ENCODE measurements at places on chromosomes 7 and 10.

DNA sequence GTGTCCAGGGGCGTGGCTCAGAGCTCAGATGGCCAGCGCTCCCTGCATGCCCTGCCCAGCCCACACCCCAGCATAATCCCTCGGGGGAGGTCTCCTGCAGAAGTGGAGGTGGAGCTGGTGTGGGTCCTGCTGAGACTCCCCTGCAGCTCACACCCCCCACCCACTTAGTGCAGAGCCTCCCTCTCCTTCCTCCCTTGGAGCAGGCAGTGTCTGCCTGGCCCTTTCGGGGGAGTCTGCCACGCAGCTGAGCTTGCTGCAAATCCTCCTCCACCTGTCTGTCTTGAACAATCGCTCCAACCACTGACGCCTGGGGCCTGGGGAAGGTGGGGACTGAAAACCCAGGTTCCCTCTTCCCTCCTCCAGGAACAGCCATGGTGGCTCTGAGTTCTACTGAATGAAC, 219.7 kb upstream of the PPP2R2D start:
- DNase-seq: no peak

DNA sequence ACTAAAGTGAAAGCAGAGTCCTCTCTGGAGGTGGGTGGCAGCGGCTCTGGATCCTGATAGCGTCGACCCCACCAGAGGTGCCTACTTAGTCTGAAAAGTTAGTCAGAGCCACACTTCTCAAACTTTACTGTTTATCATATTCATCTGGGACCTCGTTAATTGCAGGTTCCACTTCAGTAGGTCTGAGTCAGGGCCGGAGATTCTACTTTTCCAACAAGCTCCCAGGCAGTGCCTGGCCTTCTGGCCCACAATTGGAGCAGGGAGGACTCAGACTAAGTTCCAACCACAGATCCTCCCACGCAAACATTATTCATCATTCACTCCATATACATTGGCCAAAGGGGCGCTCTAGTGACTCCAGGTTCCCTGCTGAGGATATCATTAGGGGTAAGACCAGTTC, 78.1 kb downstream of the VSTM4 start:
- DNase-seq: no peak

- DNase-seq: no peak
These were observed 34.6 kb upstream of the SLIT1 start for GRCh38 chr10:97220355-97220754.

DNA sequence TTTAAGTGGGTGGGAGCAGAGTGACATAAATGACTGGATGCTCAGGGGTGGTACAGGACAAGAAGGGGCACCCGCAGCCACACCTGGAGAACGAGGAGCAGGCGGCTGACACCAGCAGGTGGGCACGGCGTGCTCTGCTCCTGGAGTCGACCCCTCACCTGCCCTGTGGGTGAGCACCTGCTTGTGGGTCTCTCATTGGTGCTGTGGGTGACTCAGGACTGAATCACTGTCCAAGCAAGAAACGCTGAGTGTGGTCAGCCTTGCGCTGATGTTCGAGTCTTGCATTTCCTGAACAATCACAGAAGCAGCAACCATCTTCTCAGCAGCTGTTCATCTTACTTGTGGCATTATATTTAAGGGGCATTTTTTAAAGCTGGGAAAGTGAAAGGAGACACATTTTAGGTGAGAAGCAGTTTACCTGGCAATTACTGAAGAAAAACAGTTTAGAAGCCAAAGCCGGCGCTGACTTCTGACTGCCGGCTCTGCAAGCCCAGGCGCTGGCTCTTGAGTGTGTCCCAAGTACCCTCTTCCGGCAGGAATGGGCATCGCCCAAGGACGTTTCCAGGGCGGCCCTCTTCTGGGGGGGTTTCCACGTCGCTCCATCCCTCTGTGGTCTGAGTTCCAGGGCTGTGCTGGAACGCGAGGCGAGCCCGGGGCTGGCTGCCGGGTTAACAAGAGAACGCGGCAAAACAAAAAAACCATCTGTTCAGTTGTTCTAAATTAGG, 145.2 kb upstream of the PFKP start:
- no peak for DNase-seq

- no peak for DNase-seq
These were observed 502.1 kb downstream of the RPS24 start for GRCh38 chr10:78535716-78536218.

GRCh38 chr7:44733708-44734481, 14.8 kb upstream of the ZMIZ2 start:
- no peak for DNase-seq

DNA sequence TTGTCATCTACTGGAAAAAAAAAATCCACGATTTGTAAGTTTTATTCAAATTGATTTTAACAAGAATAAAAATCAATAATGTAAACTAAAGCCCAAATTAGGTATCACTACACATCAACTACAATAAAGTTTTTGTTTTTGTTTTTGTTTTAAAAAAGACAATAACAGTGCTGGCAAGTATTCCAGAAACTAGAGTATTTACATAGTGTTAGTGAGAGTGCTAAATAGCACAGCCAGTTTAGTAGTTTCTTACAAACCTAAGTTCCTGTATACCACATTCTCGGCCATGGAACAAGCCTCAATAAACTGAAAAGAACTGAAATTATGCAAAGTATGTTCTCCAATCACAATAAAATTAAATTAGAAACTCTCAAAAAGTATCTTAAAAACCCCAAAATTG, 8.1 kb downstream of the ARHGAP12 start:
- no peak for DNase-seq

DNA sequence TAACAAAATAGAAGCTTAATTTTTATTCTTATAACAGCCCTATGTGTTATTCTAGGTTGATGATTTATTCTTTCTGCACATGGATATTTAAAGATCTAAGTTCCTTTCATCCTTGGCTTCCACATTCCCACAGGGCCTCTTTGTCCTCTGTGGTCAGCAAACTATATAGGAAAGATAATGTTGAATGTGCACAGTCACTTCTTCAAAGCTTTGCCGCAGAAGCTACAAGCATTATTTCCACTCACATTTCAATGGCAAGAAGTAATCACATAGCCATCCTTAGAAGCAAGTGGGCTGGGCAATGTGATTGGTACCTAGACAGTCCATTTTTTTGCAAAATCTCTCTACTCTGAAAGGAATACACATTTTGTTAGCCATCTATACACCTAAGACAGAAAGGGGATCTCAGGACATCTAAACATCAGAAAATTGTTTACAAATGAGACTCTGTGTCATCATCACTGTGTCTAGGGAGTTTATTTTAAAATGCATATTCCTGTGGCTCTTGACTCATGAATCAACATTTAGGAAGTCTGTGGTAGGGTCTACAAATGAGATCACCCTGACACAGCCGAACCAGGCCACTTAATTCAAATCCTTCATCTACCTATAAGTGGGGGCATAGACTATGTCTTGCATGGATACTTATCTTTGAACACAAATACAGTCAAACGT, 1060.5 kb downstream of the XPNPEP1 start:
- no peak for DNase-seq

DNA sequence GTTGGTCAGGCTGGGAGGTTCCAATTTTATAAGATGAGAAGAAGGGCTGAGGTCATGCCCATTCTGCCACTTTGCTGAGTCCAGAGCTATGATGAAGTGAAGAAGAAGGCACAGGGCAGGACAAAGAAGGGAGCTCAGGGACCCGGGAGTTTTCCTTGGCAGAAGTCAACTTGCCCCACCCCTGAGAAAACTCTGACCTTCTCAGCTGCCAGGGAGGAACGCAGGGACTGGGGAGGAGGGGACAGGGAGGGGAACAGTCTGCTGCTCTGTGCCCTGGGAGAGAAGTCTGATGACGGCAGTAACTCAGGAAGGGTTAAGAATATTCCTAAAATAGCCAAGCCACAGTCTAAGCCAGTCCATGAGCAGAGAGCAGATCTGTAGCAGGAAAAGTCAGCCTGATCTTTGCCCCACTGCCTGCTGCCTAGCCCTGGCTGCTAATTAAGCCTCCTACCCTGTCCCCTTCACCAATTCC, 11.7 kb downstream of the ADIRF start:
- no peak for DNase-seq

- no peak for DNase-seq
These were observed 28.9 kb downstream of the ADD3 start for GRCh38 chr10:110036640-110037039.

- no peak for DNase-seq
These were observed 47.2 kb upstream of the WDR11 start for GRCh38 chr10:120803972-120804371.

GRCh38 chr7:30154111-30154587, 19.4 kb downstream of the MTURN start:
- no peak for DNase-seq

GRCh38 chr7:12549106-12549505, 21.4 kb upstream of the SCIN start:
- DNase-seq: no peak

- DNase-seq: no peak
These were observed 248.1 kb upstream of the RHOBTB1 start for GRCh38 chr10:61192042-61192441.

Measured in stimulated activated CD8-positive, alpha-beta memory T cell treated with anti-CD3 and anti-CD28 coated beads, Interleukin-4, amount 100 ng/mL, for 1 hour (primary cell).